Osteocyte (in vitro differentiated cells): ENCODE measurements at places on chromosomes 7 and 10. TPM values are rescaled to one million over a fixed set of nuclear protein-coding genes. Genes with fewer than 3 reads are reported as not detected.

DEPP1 gene
- total RNA-seq, result 10.3 and 10.4 TPM in 2 replicates

PROSER2 gene
- total RNA-seq, result 7.1 and 8.8 TPM in 2 replicates

AMZ1 gene
- 5.8 and 6.6 TPM in 2 replicates for total RNA-seq

PAPSS2 gene
- total RNA-seq, result 18.5 and 21.9 TPM in 2 replicates

SUN3 gene
- not detected in 2 replicates for total RNA-seq

HEPACAM2 gene
- total RNA-seq, result not detected in 2 replicates

GJD4 gene
- not detected in 2 replicates for total RNA-seq

DNA sequence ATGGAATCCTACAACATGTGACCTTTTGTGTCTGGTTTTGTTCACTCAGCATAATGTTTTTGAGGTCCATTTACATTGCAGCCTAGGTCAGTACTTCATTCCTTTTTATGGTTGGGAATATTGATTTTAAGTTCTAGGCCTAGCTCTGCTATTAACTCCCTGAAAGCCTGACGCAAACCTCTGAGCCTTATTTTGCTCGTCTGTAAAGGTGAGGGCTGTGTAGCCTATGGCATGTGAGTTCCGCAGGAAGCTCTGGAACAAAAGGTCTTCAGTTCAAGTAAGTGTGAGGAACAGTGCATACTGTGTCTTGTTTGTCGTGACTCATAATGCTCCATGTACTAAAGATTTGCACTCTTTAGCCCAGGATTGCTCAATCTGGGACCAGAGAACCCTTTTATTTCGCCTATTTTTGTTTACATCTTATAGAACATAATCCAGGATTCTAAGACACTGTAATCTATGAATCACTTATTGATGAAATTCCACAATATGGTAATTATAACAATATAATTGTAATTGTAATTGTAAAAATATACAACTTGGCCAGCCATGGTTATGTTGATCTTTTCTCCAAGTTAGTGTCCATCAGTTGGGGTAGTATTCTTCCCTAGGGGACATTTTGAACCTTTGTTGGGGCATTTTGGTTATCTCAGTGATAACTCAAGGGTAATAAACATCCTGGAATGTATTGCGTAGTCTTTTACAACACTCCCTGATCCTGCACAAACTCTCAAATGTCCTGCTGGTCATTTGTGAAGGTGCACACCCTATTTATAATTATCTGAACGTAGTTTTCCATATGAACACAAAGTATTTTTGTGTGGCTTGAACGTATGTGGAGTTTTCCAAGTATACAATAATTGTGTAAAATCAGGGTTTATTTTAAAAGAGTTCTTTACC, 184.7 kb downstream of the VTI1A start:
- H3K36me3 ChIP-seq, result no peaks in the 10 kb centered on the region
- peaks cover 26% of the 10 kb centered on the region for H3K4me1 ChIP-seq
- H3K4me3 ChIP-seq, result no peak overlapping the region
- no peaks in the 10 kb centered on the region for H3K27me3 ChIP-seq
- H3K27ac ChIP-seq, result no peak overlapping the region

DNA sequence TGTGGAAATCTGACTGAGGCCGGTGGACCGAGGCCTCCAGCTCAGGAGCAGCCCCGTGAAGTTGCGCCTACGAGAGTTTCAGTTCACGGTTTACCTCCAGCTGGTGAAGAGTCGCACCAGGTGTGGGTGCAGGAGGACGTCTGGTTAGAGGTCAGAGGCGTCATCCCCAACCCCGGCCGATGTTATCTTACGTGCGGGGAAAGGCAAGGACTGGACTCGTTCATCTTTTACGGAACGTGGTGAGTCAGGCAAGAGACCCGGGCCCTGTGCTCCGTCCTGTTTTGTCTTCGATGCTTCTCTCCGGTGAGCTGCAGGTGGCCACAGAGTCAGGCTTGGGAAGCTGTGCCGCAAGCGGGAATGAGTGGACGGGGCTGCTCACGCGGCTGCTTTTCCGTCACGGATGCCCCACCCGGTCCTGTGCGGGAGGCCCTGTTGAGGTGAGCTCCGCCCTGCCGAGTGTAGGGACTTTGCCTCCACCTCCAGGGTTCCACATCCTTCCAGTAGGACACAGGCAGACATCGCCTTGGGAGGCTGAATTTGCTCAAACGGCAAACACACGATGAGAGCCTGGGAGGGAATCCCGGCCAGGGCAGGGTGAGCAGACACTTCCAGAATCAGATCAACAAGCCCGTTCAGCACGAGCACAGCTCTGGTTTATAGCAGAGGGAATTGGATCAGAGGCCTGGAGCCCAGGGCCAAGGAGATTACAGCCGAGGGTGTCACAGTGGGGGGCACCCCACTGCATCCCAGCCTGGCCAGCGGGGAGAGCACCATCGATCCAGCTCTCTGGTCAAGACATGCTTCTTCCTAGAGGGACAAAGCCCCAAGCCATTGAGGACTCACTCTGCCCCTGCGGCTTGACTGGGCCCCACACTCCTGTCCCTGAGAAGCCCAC, 50.1 kb upstream of the INPP5A start:
- DNase-seq, result no peak
- no peaks in the 10 kb centered on the region for H3K36me3 ChIP-seq
- peaks cover under 1% of the 10 kb centered on the region for H3K27me3 ChIP-seq
- no peak overlapping the region for H3K4me3 ChIP-seq

DNA sequence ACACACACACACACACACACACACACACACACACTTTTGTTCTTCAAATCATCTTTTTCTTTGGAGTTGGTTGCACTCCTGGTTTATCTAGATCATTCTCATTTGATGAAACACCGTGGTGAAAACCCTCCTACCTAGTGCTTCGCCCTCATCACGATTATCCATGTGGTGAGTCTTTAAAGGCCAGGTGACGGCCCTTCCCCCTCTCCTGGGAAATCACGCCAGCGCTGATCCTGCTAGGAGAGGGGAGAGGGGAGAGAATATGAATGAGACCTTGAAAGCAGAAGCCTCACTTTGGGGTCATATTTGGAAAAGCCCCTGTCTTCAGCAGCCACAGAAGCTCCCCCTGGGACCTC, 103.9 kb upstream of the LRRC4 start:
- no peak for DNase-seq
- peaks cover 6% of the 10 kb centered on the region for H3K4me1 ChIP-seq
- no peak overlapping the region for H3K27ac ChIP-seq
- H3K4me3 ChIP-seq, result peak overlapping the region; percentile 63
- no peaks in the 10 kb centered on the region for H3K36me3 ChIP-seq

GRCh38 chr10:93541402-93542357, 24.8 kb upstream of the FFAR4 start:
- H3K36me3 ChIP-seq, result peaks cover 2% of the 10 kb centered on the region
- peaks cover 9% of the 10 kb centered on the region for H3K4me1 ChIP-seq
- no peak for DNase-seq
- H3K27ac ChIP-seq, result no peak overlapping the region

DNA sequence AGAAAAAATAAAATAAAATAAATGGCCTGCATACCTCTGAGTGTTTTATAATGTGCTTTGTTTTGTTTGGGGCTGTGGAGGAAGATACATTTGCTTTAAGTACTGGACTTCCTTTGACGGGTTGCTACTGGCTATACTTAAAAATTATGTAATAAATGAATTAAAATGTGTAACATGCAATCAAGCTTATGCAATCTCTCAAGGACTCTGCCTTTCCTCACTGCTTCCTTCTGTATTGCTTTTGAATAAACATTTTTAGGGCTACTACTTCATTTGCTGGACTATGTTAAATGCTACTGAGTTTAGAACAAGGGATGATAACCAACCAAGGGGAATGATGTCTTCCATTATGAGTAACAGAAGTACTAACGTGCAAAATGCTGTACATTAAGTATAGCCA, 91.6 kb downstream of the ETV1 start:
- no peak for DNase-seq
- no peak overlapping the region for H3K27ac ChIP-seq
- no peaks in the 10 kb centered on the region for H3K27me3 ChIP-seq
- no peaks in the 10 kb centered on the region for H3K36me3 ChIP-seq
- peaks cover 2% of the 10 kb centered on the region for H3K4me1 ChIP-seq

DNA sequence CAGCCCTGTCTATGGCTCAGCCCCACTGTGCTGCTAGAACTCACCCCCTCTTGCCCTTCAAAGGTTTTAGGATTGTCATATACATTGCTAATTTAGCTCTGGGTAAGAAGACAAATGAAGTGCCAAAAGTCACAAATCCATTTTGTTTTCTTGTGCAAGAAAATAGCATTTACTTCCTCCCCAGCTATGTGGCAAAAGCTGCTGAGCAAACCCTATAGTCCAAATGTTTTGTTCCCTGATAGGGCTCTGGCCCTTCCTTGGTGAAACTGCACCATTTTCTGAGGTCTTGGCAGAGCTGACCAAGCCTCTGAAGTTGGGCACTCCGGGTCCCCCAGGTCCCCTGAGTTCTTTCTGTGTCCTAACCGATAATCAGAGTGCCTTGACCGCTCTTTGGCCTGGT, 84.1 kb upstream of the GJD4 start:
- DNase-seq, result no peak
- H3K27ac ChIP-seq, result no peak overlapping the region
- no peak overlapping the region for H3K4me3 ChIP-seq
- no peaks in the 10 kb centered on the region for H3K36me3 ChIP-seq
- no peaks in the 10 kb centered on the region for H3K4me1 ChIP-seq

GRCh38 chr10:89741126-89741762, 39.9 kb downstream of the KIF20B start:
- H3K4me1 ChIP-seq, result peaks cover 6% of the 10 kb centered on the region
- no peaks in the 10 kb centered on the region for H3K27me3 ChIP-seq
- H3K4me3 ChIP-seq, result no peak overlapping the region
- peaks cover 6% of the 10 kb centered on the region for H3K36me3 ChIP-seq
- H3K27ac ChIP-seq, result no peak overlapping the region
- DNase-seq, result no peak

- H3K27me3 ChIP-seq, result no peaks in the 10 kb centered on the region
- peak overlapping the region; percentile 25 for H3K27ac ChIP-seq
- H3K4me3 ChIP-seq, result no peak overlapping the region
- H3K36me3 ChIP-seq, result no peaks in the 10 kb centered on the region
- DNase-seq, result no peak
These were observed 170.8 kb downstream of the ARHGAP12 start for GRCh38 chr10:31757831-31758230.

GRCh38 chr7:129376076-129376777, 58.0 kb upstream of the STRIP2 start:
- no peaks in the 10 kb centered on the region for H3K27me3 ChIP-seq
- peaks cover 7% of the 10 kb centered on the region for H3K36me3 ChIP-seq
- no peak for DNase-seq
- H3K27ac ChIP-seq, result no peak overlapping the region
- H3K4me1 ChIP-seq, result no peaks in the 10 kb centered on the region
- H3K4me3 ChIP-seq, result no peak overlapping the region

GRCh38 chr10:74021248-74022055, 23.5 kb downstream of the VCL start:
- no peaks in the 10 kb centered on the region for H3K27me3 ChIP-seq
- H3K27ac ChIP-seq, result peak overlapping the region; percentile 87
- peaks cover 63% of the 10 kb centered on the region for H3K4me1 ChIP-seq
- DNase-seq, result no peak
- peaks cover 8% of the 10 kb centered on the region for H3K36me3 ChIP-seq

GRCh38 chr10:52805414-52806285, 33.1 kb upstream of the MBL2 start:
- no peak overlapping the region for H3K4me3 ChIP-seq
- H3K36me3 ChIP-seq, result no peaks in the 10 kb centered on the region
- peaks cover 4% of the 10 kb centered on the region for H3K4me1 ChIP-seq
- DNase-seq, result no peak
